ENCODE measurements at places on chromosomes 1 and 21.

GRCh38 chr1:41021526-41022308, at the start of gene SLFNL1:
Gene SLFNL1, minus strand, starts transcription at chr1:41021725. Its CDS starts 1,065 bp downstream, at chr1:41020660.
- no peak for DNase-seq

DNA sequence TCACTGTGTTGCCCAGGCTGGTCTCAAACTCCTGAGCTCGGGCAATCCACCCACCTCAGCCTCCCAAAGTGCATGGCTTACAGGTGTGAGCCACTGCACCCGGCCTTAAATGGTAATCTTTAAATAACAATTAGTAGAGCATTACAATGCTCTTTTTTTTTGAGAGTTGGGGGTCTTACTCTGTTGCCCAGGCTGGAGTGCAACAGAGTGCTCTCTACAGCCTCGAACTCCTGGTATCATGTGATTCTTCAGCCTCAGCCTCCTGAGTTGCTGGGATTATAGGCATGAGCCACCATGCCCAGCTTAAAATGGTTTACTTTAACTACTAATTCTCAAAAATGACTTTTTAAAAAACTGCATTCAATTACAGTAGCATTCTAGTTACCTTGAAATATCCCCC, 52.2 kb downstream of the PIK3R3 start:
- DNase-seq: no peak

DNA sequence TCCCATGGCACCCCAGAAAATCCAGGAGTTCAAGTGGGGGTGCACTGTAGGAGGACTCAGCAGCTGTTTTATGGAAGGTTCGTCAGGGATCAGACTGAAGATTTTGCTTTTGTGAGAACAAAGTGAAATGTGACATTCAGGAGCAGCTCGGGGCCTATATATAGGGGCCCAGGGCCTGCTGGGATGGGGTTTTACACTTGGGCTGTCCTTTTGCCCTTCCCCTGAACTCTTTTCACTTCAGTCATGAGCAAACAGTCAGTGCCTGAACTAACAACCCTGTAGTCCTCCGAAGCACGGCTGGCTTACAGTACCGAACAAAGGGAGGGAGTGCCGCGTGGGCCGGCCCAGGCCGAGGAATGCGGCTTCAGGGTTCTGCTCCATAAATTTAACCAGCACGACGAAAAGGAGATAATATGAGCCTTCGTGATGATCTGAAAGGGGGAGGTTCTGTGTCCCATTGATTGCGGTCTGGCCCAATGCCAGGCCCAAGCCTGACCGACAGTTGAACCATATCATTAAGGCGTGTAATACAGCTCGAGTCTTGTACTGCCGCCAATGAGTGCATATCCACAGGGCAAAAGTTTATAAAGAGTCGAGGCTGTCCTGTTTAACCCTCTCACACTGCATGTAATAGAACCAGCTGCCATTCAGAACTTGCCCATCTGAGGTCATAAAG, 139.9 kb downstream of the DHRS3 start:
- DNase-seq: peak; percentile 97

GRCh38 chr1:6811583-6811982, 26.3 kb downstream of the CAMTA1 start:
- DNase-seq: no peak

DNA sequence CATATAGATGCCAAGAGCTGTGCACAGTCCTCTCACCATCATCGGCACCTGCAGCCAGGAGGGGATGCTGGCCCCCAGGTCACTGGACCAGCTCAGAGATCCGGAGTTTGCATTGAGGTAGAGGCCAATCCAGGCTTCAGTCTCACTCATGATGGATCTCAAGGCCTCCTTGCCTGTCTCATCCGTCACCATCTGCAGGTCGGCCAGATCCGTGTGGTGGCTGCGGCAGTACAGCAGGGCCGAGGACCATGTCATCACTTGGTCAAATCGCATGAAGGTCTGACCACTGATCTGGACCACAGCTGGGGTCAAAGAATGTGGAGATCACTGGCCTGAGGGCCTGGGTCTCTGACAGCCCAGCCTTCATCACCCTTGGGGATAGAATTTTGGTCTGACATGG, 6.6 kb downstream of the CLEC20A start:
- no peak for DNase-seq

- DNase-seq: no peak
These were observed 22.9 kb downstream of the PLXNA2 start for GRCh38 chr1:208221291-208221622.

- DNase-seq: no peak
These were observed 281.0 kb upstream of the RUNX1 start for GRCh38 chr21:35329940-35330660.

DNA sequence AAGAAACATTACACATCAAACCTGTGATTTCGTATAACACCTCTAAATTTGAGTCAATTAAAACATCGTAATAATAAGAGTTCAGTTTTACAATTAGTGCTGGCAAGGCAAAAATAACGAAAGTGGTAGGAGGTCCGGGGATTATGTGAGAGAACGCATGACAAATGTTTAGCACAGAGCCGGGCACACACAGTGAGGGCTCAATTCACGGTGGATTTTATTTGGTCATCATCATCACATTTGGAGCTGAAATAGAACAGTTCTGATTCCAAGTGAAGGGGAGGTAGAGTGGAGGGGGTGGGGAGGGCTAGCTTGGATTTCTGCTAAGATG, 20.0 kb downstream of the H3-3A start:
- peak; percentile 47 for DNase-seq

DNA sequence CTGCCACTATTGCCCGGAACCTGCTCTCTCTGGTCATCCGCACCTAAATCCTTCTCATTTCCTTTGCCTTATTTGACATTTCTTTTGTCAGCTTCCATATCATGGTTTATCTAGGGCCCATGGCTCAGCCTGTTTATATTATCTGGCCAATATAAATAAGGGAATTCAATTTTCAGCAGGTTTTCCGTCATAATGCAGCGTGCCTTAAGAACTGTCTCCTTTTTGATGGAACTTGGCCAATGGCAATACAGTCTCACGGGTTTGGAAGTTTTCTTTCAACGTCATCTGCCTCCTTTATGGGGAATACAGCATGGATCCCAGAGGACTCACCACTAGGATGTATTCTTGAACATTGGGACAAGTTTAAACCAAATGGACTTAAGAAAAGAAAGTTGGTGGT, 77.8 kb upstream of the KIAA0040 start:
- DNase-seq: no peak

DNA sequence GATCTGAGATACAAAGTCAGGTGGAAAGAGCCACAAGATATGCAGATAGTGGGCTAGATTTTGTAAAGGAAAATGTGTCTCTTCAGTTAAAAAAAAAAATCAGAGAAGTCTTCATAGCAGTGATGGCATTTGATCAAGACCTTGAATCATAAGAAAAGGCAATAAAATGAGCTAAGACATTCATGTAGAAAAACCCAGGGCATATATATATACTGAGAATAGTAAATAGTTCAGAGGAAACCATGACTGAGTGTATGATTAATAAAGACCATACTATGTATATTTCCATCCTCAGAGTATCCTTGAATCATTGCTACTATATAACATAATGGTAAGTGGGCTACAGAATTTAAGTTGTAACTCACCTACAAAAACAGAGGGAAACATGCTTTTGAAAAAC, 321.7 kb upstream of the NR5A2 start:
- DNase-seq: no peak

Data from NCI-H2081 (cell line).